ENCODE measurements at places on chromosomes 1 and 21.

DNA sequence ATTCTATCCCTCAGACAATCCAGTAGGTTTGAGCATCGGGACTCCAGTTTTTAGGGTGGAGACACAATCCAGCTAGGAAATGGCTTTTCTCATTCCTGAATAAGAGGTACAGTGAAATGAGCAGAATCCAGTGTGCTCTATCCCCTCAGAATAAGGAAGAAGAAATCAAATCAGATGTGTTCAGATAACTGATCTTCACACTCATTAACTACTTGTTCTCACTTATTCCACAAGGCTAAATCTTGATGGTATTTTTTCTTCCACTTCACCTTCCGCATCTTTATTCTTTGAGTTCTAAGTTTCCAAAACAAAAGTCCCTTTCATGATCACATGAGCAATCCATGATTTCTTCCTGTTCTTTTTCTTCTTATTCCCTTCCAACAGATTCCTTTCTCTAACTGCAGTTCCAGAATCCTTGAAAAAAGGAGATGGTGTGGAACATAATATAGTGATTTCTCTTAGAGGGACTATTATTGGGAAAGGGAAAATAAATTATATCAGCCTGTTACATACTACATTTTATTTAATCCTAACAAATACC lies 1.7 kb downstream of the SYT11 start:
- DNase-seq: no peak

- no peak for DNase-seq
Observed at GRCh38 chr1:84842748-84843231, 50.2 kb downstream of the LPAR3 start.

DNA sequence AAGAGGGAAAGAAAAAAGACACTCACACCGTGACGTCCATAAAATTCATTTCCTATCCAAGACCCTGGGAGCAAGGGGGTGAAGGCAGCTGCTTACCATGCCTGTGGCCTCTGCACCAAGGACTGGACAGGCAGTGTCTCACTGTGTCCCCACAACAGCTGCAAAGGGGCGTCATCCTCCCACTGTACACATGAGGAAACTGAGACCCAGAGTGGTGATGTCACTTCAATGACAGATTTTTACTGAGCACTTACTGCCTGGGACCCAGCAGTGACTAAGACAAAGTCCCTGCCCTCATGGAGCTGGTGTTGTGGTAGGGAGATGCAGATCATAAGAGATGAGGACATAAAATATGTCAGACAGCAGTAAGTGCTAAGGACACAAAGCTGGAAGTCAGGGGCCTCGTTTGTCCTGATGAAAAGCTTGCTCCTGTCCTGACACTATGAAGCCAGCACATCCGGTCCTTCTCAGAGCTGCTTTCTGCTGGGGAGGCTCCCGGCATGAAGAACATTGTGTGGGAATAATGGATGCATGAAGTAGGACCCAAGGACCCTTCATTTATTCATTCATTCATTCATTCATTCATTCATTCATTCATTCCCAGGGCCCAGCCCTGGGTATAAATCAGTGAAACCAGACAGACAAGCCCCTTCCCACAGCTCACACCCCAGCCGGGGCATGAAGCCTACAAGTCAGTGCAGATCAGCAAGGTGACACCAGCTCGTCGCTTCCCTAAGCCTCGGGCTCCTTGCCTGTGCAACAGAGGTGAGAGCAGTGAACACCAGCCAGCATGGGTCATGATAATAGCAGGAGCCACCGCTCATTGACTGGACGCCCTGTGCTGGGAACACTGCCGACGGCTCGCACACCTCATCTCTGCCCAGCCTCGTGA lies 473.7 kb downstream of the MATN1 start:
- DNase-seq: no peak

GRCh38 chr1:80894921-80895320 lies 905.8 kb upstream of the ADGRL2 start:
- no peak for DNase-seq

GRCh38 chr21:40846103-40846502 lies 855 bp downstream of the DSCAM start:
- DNase-seq: no peak

DNA sequence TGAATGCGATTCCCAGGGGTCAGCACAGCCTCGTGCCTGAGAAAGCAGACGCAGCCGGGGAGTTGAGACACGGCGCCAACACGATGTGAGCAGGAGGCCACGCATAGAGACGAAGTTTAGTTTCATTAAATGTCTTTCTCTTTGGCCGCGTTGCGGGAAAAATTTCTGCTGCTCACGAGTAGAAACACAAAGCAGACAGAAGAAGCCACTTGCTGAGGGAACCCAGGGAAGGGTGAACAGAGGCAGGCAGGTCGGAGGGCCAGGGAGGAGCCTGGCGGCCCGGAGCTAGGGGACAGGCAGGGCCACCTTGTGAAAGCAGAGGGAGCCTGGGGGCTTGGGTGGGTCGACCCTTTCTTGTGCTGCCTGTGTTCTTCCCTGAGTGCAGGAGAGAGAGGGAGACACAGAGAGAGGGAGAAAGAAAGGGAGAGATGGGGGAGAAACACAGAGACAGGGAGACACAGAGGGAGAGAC lies 33.2 kb downstream of the POFUT2 start:
- DNase-seq: no peak

- no peak for DNase-seq
Observed at GRCh38 chr21:44399955-44400790, 46.8 kb downstream of the TRPM2 start.
